ENCODE measurements at places on chromosomes 6 and 20.

GRCh38 chr6:142118328-142118727 is 14.4 kb upstream of the GJE1 start:
- no peak for DNase-seq

DNA sequence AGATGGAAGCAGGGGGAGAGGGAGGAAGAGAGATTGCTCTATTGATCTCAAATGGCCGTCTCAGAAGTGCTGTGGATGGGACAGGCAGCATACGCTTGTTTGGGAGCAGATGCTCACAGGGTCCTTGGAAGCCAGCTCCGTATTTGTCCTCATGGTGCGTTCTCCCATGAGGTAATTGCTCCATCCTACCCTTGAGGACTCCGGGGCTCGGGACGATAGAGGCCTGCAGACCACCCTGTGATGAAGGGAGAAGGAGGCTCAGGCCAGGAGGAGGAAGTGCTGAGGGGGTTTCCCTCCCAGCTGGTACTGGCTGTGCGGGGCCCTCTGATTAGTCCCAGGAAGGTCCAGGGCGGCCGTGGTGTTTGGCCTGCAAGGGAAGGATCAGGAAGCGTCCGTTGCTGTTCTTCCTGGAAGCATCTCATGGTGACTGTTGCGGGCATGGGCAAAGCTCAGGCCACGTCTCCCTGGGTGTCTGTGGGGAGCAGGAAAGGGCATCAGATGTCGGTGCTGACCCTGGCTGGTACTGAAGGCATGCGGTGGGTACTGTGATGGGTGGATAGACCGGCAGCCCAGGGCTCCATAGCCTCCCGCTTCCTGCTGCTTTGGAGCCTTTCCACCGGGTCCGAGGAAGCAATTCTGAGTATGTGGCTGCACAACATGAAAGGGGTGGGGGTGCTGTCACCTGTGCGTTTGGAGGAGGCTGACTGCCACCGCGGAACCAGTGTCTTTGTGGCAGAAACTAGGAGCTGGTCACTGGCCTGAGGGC is 158.3 kb downstream of the SYCP2 start:
- no peak for DNase-seq

- no peak for DNase-seq
These were observed 1.5 kb downstream of the MMP24OS start for GRCh38 chr20:35276408-35276807.

DNA sequence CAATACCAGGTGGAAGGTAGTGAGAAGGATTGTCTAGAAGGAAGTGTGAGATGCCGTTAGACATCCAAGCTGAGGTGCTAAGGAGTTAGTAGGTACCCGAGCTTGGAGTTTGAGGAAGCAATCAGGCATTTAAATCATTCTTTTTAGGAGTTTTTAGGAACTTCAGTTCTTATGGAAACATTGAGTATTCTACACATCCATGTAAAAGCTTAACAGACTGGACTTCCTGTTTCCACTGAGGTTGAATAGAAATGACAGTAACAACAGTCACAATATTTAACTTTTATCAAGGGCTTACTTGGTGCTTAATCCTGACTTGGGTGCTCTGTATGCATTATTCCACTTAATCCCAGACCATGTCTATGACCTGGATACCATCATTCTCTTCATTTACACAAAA is 136.4 kb downstream of the UST start:
- no peak for DNase-seq

Data from activated CD8-positive, alpha-beta memory T cell treated with anti-CD3 and anti-CD28 coated beads for 1 hour (primary cell).